ENCODE measurements at places on chromosomes 3 and 15. TPM values are rescaled to one million over a fixed set of nuclear protein-coding genes. Genes with fewer than 3 reads are reported as not detected.

The ARGFX gene
- total RNA-seq = not detected

The UROC1 gene
- total RNA-seq = not detected

The SMCO1 gene
- total RNA-seq = 0.13 TPM

The DNAH12 gene
- total RNA-seq = 0.50 TPM

The ALDH1L1 gene
- 1.7 TPM for total RNA-seq

The CADM2 gene
- 18.6 TPM for total RNA-seq

The SH2D7 gene
- total RNA-seq = not detected

The FILIP1L gene
- total RNA-seq = 7.9 TPM

The ATP2B2 gene
- 0.82 TPM for total RNA-seq

The SLC2A2 gene
- not detected for total RNA-seq

Measured in motor neuron (in vitro differentiated cells).